ENCODE measurements at places on chromosomes 6 and 20.

DNA sequence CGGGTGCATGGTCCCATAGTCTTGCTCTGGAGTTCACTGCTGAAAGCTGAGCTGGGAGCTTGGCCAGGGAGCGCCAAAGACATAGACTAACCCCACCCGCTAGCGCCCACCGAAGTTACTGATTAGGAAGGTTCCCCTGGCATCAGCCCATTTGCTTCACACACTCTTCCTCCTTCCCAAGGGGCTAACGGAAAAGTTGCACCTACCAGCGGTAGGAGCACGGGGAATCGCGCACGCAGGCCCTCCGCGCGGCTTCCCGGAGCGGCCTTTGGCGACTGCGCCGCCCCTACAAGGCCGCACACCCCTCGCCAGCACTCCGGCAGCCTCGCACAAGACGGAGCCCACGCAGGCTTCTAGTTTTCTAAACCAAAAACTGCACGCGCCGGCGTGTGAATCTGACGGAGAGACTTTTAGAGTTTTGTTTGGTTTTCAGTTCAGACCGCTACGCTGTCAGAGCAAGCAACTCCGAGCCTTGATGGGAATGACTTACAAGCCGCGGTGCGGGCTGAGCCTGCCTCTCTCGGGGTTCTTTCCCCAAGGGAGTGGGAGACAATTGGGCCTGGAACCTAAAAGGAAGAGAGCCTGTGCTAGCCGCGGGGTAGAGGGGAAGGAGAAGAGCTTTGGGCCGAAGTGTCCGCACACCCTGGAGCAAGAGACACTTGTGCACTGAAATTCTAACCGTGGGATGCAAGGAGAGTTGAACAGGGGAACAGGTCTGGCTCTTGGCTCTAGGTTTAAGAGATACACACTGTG lies 891 bp upstream of the POU3F2 start:
- DNase-seq = peak; percentile 59

DNA sequence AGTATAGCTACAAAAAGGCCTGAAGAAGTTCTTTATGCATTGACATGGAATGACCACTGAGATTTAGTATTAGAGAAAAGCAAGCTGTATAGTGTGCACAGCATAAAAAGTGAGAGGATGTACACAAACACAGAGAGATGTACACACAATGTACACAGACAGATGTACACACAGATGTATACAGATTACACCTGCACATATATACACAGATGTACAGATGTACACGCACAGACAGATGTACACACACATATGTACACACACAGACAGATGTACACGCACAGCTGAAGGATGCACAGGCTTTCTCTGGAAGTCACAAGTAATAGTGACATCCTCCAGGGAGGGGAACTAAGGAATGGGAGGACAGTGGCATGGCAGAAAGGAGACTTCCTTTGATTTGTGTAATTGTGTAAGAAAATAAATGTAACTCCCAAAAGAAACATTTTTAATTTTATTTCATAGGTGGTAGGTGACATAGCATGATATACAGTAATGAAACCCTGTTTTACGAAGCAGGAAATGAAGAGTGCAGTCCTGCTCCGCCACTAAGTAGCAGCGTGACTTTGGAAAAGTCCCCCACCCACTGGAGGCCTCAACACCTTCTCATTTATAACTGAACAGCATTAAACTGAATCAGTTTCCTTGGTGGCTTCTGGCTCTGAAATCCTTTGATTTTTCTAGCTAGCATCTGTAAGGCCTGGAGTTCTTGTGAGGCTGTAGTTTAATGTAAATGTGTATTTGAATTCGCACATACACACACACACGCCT lies 14.1 kb downstream of the NFATC2 start:
- no peak for DNase-seq

- peak; percentile 55 for DNase-seq
Measured at GRCh38 chr6:3612341-3613041, 139.0 kb downstream of the PXDC1 start.

- DNase-seq = no peak
Measured at GRCh38 chr6:143774347-143774746, 68.8 kb upstream of the LTV1 start.

- DNase-seq = no peak
Measured at GRCh38 chr6:135842618-135843392, 8.7 kb upstream of the PDE7B start.

DNA sequence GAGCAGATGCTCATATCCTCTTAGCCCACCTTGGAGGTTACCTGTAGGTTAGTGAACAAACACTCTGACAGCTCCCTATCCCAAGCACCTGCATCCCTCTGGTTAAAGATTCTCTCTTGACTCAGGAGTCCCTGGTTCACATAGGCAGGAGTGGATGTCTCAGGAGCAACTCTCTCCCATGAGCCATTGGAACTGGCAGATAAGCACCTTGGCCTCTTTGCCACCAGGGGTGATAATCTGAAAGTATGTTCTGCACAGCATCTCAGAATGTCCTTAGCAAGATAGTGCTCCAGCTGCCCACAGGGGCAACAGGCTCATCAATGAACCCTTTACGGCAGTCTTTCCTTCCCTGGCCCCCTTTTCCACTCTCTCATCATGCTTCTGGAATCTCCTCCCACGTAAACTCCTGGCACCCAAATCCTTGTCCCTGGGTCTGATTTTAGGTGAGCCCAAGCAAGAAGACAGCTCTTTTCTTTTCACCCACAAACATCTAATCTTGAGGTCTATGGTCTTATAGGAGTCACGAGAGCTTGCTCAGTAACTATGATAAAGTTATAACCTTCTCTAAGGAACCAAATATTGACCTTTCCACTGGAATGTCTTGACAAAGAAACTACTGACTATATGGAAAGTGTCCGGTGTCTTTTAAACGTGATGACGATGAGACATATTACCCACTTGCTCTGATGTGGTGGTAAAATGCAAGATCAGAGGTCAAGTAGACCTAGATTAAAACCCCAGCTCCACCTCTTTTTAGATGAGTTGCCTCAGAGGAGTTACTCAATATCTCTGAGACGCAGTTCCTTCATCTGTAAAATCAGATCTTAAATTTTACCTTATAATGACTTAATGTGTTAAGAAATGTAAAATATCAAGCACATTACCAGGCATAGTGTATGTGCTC lies 39.8 kb upstream of the ISM1 start:
- DNase-seq = no peak

- DNase-seq = peak; percentile 49
Measured at GRCh38 chr6:112287577-112288225, 33.3 kb upstream of the LAMA4 start.

DNA sequence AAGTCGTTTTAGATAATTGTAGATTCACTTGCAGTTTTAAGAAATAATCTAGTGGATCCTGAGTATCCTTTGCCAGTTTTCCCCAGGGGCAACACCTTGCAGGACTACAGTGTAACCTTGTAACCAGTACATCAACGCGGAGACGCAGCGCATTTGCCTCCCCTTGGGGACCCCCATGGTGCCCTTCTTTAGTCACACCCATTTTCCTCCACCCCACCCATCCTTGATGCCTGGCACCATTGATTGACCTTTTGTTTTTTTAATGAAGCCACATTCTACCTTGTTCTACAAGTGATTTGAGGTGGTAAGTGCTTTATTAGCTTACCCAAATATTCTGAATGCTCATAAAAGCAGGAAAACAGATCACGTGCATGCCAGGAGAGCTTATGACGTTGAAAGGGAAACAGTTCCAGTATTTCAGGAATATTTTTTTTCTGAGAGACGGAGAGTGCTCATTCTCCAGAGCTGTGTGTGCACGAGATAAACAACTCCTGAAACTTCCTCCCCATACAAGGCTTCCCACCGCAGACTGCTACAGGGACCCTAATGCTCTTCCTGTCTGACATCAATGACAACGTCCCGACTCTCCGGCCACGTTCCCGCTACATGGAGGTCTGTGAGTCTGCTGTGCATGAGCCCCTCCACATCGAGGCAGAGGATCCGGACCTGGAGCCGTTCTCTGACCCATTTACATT lies 35.7 kb downstream of the CDH26 start:
- DNase-seq = no peak

DNA sequence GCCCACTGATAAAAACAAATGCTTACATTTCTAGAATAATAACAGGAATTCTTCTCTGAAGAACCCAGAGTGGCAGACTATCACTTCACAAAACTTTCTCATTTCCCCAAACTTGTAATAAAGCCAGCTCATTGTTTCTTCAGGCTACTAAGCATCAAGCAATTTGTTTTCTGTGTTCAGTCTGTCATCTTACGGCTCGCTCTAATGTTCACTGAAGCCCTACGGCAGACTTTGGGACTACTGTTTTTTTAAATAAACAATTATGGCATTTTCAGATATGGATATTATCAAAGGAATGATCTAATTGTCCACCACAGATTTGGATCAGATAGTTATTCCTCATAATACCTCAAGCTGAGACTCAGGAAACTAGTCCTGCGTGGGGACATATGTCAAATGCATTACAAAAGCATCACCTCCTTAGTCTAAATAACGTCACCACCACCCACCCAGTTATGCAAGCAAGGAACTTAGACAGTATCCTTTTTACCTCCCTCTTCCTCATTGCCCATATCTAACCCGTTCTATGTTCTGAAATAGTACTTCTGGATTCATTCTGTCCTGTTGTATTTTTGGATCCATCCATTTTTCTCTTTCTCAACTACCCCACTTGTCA lies 415.1 kb downstream of the PLCB1 start:
- no peak for DNase-seq

- DNase-seq = no peak
Measured at GRCh38 chr20:47907031-47907675, 121.9 kb upstream of the SULF2 start.

DNA sequence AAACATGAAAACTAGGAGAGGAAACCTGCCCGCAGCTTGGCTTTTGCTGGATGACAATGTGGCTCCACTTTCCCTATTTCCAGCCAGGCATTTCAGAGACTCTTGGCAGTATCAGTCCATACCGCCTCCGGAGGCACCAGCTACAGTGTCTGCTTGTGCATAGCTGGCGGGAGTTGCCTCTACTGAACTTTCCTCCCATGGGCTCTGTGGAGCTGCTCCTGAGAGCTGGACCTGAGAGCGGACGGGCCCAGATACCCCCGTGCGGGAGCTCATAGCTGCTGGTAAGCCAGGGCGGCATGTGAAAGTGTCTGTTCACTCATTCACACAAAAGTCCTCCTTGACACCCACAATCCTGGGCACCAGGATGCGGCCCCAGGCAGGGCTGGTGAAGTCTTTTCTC lies 130.3 kb upstream of the PMEPA1 start:
- no peak for DNase-seq

GRCh38 chr6:128720891-128721290 lies 162.0 kb upstream of the LAMA2 start:
- DNase-seq = no peak

- DNase-seq = no peak
Measured at GRCh38 chr20:57940868-57941522, 231.2 kb upstream of the PMEPA1 start.

GRCh38 chr6:29531668-29532067 lies 27.9 kb downstream of the UBD start:
- no peak for DNase-seq

DNA sequence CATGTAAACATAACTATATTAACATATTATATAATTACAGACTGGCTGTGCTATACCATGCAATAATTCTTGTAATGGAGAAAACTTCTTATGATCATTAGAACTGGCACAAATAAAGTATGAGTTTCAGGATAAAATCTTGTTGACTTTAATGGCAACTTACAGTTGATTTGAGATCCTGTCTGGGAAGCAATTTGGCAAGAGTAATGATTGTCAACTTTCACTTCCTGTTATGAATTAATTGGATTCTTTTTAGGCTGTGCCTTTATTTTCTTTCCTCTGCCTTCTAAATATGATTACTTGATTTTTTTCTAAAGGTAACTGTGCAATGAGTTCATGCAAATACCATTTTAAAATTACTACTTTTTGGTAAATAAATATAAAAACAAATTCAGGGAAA lies 158.1 kb upstream of the B3GAT2 start:
- DNase-seq = no peak

GRCh38 chr6:46584586-46584985 lies 68.0 kb downstream of the CYP39A1 start:
- DNase-seq = no peak

DNA sequence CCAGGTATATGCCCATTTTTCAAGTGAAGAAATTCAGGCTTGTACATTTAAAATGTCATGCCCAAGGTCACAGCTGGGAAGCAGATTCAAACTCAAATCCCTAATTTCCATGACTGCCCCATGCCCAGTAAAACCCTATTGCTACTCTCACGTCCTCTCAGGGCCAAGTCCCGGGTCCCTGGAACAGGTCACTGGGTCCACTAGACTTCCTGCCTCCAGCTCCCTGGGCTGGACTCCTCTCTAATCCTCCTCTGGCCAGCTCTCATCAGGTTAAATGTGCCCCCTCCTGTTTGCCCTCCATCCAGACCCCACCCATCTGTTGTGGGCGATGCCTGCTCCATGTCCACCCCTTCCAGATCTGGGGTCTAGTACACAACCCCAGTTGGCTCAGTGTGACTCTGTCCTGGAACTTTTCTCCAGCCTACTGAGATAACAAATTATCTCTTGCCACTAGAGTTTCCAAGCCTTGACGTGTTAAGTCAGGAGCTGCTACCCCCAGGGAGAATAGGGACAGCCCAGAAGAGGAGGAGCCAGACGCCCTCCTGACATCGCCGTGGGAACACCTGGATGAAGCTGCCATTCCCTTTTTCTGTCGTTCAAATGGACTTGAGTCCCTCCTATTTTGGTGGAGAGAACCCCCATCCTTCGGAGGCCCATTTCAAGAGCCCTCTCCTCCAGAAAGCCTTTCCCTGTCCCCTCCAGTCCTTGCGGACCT lies 3.7 kb upstream of the SPDEF start:
- no peak for DNase-seq

DNA sequence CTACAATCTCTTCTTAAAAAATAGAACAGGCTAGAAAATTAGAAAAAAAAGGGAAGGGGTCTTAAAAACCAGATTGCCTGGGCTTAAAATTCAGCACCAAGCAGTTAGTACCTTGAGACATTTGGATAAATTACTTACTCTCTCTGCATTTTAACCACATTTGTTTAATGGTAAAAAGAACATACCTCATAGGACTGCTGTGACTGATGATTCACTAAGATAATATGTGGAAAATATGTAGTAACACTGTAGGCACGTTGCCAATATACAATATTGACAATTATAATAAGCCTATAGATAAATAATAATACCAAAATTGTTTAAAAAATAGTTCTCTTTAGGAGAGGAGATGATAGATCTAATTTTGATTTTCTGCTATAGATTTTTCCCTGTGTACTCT lies 750.4 kb downstream of the TENT5A start:
- DNase-seq = no peak

DNA sequence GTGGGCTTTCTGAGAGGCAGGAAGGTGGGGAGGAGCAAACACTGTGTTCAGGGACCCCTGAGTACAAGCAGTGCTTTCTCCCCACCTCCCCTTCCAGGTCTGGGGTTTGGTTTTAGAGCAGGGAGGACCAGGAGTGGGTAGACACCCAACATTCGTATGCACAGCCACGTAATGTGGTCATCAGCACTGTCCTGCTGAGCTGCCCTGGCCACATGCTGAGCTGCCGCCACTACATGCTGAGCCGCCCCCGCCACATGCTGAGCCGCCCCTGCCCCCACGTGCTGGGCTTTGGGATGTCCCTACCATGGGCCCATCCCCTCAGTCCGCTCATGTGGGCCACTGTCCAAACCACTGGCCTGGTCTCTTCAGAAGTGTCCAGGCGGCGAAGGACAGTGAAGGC lies 214.9 kb upstream of the CST7 start:
- DNase-seq = no peak

All from NCI-H774 (cell line).